ENCODE measurements at places on chromosomes 16 and 17.

DNA sequence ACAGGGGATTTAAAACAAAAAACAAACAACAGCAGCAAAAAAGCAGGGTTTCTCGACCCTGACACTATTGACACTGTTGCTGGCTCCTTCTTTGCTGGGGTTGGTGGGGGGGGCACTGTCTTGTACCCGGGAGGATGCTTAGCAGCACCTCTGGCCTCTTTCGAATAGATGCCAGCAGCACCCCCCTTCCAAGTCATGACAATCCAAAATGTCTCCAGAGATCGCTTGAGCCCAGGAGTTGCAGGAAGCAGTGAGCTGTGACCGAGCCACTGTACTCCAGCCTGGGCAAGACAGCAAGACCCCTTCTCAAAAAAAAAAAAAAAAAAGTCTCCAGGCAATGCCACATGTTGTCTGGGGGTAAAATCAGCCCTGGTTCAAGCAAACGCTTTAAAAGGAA lies 20.3 kb downstream of the SERPINF1 start:
- DNase-seq, result no peak

DNA sequence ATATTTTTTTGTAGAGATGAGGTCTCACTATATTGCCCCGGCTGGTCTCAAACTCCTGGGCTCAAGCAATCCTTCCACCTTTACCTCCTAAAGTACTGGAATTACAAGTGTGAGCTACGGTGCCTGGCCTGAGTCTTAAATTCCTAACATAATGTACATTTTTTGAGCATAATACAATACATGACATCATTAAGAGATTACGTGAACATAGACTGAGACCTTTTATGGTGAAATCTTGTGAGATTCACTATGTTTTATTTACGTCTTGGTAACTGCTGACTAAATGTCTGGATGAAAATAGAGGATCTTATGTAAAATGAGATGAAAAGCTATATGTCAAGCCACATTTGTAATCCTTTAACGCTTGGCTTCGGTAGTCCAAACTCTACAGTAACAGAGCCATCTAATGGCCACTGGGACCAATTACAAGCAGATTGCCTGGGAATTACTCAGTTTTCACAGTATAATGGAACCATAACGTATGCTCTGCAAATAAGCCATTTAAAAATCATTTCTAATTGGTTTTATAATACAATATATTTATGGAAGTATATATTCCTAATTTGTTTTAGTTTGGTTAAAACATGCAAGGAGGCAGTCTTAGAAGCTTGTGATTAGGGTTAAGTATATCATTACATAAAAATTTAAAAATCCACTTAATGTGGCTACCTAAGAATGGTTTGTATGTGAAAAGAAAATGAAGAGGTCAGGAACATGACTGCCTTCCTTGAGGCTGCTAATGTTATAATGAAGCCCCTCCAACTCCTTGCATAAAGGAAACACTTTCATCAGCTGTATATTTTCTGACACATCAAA lies 8.1 kb upstream of the EFCAB13 start:
- peak; percentile 91 for DNase-seq

DNA sequence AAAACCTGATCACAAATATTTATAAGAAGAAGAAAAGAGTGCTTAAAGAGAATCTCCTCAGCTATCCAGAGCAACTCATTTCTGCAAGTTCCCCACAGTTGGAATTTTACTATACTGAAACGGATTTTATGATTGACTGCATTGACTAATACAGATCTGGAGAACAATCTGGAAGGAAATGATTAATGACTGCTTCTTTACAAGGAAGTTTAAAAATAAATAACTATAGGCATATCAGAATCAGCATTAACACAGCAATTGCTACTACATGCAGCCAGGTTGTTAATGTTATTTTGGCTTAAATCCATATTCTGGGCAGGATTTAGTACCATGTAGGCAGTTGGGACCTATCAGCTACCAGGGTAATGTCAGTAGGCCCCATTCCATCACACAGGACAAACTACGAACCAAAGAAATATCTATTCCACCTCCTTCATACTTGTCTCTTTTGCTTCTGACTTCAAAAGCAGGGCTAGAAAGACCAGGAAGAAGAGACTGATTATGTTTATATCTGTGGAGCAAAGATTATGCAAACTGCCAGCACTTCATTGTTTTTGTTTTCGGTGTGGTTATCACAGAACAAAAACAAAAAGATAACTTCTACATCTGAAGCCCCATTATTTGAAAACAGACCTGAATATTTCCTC lies 3.9 kb downstream of the SKAP1 start:
- peak; percentile 40 for DNase-seq

DNA sequence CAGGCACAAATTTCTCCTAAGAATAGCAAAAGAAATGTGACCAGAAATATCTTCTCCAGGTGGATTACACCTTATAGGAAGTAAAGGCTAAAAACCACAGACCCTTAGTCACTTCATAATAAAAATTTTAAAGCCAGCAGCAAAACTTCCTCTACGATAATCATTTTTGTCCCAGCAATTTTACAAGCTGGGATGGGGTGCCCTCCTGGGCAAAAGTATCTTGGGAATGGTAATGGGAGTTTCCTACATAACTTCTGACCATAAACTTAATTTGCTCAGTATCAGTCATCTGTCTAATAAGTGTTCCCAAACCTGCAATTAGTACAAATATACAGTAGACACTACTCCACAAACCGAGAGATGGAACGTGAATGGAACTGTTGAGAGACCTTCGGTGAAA lies 3.0 kb downstream of the PHF12 start:
- no peak for DNase-seq

DNA sequence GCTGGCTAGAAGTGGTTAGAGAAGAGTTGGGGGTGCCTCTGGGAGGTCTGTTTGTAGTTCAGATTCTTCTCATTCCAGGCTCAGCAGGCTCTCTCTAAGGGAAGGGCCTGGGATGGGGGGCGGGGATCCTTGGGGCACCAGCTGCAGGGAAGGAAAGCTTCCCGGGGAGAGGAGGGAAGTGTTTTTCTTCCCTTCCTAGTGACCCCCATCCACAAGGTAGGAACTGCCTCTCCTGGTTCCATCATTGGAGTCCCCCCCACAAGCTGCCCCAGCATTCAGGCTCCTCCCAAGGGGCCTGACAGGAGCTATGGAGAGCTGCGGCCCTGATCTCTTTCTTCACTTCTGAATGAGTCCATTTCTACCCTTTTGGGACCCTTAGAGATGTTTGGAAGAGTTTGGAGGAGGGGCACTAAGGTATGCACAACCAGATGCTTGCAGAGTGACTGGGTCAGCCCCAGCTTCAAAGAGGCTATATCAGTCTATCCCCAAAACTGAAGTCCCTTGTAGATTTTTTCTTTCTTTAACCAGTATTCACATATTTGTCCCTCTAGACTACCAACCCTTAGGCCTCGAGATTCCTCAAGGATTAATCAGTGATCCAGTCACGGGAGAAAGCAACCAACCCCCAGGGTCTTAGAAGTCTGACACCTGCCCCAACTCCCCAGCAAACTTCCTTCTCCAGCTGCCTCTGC lies 13.9 kb upstream of the FZD2 start:
- DNase-seq, result no peak

- no peak for DNase-seq
Observed at GRCh38 chr17:69643686-69644085, 229.2 kb downstream of the MAP2K6 start.

GRCh38 chr17:67679721-67680120 lies 38.0 kb upstream of the NOL11 start:
- DNase-seq, result no peak

DNA sequence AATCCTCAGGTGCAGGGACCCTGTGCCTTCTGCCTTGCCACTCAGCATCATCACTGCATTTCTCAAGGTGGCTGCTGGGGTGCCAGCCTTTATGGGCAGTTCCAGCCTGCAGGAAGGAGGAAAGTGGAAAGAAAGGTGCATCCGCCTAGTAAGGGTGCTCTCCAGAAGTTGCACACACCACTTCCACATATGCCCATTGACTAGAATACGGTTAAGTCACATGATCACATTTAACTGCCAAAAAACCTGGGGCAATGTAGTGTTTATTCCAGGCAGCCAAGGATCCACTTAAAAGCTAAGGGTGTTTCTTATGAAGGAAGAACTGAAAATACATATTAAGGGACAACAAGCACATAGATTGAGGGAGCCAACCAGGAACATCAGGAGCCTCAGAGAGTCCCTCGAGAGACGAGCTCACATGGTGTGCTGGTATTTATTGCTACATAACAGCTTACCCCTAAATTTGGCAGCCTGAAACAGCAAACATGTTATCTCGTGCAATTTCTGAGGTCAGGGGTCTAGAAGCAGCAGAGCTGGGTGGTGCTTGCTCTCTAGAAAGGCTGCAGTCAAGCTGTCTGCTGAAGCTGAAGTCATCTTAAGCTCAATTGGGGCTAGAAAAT lies 52.0 kb upstream of the MMP2 start:
- no peak for DNase-seq

GRCh38 chr16:27639561-27640276 lies 89.8 kb downstream of the KATNIP start:
- DNase-seq, result peak; percentile 75

DNA sequence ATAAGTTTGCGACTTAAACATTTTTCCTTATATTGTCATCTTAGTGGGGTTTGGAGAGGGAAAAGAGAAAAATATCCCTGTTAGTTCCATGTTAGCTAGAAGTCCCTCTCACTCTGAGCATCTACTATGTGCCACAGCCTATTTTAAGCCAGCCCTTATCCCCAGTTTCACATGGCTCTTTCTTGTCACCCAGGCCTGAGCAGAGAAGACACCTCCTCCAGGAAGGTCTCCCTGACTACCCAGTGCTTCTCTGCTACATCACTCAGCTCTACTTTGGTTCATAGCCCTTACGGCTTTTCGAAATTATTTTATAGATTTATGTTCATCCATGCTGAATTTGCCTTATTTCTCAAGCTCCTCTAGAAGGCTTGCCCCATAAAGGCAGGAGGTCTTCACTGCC lies 7.2 kb upstream of the MAP2K3 start:
- DNase-seq, result no peak

Data from hematopoietic multipotent progenitor cell treated with erythropoietin and hydrocortisone succinate and interleukin-3 and kit ligand, for 6 days (in vitro differentiated cells).